ENCODE measurements at places on chromosomes 11 and 22.

DNA sequence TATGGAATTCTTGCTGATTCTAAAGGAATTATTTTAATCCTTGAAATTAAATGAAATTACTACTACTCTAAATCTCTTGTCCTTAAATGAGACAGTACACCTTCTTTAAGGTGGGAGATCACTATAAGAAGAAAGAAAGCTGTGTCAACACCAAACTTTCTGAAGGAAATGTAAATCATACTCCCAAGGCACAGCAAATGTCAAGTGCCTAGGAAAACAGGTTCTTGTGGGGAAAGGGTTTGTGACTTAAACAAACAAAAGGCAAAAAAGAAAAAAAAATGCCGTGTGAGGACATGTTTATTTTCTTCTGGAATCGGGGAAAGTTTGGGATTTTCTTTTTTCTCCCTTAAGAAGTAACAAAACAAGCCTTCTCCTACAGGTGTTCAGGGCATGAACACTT is 745.1 kb downstream of the DLG2 start:
- no peak for DNase-seq

- DNase-seq, result no peak
Observed at GRCh38 chr11:126053415-126054286, 9.0 kb downstream of the CDON start.

GRCh38 chr11:134561331-134561720 is 149.3 kb upstream of the B3GAT1 start:
- no peak for DNase-seq

DNA sequence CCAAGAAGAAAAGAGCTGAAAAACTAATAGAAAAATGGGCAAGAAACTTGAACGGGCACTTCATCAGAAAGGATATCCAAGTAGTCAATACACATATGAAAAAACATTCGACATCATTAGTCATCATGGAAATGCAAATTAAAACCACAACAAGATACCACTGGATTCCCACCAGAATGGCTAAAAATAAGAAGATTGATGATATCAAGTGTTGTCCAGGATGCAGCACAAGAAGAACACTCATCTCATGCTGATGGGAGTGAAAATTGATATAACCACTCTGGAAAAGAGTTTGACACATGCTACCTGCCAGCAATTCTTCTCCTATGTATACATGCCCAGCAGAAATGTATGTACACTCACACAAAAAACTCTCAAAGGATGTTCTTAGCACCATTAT is 26.9 kb upstream of the SCUBE2 start:
- no peak for DNase-seq

GRCh38 chr22:45678961-45679912 is 7.6 kb downstream of the ATXN10 start:
- DNase-seq, result no peak

DNA sequence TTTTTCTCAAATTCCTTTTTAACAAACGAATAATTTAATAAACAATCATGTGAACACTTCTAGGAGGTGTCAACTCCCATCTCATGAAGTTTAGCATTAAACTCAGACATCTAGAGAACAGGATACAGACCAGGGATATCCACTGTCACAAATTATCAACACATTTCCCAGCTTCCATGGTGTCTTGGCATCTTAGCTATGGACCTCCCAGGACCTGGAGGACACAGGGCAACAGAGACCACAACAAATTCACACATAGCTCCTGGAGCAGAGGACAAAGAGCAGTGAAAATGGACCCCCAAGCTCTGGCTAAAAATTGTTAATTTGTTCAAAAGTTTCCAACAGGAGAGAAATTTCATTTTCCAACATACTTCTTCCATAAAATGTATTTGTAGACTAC is 102.2 kb downstream of the SGSM3 start:
- no peak for DNase-seq

DNA sequence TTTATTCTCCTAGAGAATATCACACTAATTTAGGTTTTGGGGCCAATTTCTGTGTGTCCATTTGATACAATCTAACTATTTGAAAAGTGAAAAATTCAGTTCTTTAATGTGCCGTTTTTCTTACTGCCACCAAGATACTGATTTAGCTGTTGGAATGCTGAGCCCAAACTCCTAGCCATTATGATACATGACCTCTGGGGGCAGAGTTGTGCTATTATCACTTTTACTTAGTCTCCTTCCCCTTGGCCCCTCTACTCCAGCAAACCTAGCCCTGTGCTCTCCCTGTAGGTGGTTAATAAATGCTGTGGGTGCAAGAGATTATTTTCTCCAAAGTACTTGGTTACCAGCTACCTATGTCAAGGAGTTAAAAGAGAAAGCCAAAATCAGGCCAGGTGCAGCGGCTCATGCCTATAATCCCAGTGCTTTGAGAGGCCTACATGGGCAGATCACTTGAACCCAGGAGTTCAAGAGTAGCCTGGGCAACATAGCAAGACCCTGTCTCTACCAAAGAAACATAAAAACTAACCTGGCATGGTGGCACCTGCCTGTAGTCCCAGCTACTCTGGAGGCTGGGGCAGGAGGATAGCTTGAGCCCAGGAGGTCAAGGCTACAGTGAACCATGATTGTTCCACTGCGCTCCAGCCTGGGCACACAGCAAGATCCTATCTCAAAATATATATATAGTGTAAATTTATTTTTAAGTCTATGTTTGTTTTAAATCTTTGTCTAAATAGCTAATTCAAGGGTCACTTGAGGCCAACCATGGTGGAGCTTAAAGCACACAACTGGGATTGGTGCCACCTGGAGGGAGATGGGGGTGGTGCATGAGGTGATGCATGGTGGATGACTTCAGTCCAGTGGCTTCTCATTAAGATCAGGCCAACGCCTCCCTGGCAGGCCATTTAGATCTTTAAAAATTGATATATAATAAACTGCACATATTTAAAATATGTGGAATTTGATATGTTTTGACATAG is 193.2 kb upstream of the PLET1 start:
- no peak for DNase-seq

GRCh38 chr11:28242596-28242995 is 134.4 kb downstream of the METTL15 start:
- no peak for DNase-seq

DNA sequence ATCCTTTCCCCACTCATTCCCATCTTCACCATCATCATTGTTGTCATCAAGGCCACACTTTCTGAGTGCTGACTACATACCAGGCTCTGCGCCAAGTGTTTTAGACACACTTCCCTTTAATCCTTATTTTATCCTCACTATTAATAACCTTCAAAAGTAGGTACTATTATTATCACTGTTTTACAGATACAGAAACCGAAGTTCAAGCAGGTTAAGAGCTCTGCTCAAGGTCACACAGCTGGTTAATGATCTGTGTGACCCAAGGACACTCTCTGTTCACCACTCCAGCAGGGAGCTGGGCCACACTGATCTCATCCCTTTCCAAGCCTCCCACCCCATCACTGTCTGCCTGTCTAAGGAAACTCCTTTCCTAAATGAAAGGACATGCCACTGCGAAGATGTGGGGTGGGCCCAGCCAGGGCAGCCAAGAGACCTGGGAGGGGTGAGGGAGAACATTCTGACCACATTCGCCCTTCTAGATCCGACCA is 17.2 kb upstream of the TSKU start:
- no peak for DNase-seq

GRCh38 chr11:14812757-14813156 is 79.3 kb downstream of the CYP2R1 start:
- no peak for DNase-seq

DNA sequence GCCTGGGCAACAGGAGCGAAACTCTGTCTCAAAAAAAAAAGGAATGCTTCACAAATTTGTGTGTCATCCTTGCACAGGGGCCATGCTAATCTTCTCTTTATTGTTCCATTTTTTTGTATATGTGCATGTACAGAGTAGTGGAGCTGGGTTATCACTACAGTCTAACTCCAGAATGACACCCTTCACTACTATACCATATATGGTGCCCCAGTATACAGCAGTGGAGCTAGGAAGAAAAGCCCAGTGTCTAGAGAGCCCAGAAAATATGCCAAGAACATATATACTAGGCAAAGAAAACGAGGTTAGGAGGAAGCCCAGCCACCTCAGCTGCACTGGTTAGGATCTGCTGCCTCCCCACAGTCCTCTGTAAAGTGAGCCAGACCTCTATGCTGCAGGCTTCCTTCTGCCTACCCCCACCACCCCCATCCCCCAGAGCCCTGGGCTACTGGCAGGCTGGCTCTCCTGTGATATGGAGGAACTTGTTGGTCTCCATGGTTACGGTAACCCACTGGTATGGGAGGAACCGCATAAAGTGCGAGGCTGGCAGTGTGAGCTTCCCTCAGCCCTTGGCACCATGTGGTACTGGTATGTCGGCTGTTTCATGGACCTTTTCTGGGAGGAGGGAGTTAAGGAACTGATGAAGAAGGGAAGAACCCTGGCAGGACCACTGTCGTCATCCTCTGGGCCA is 34.3 kb downstream of the RCOR2 start:
- no peak for DNase-seq

GRCh38 chr11:119754656-119755355 is 25.8 kb upstream of the NECTIN1 start:
- no peak for DNase-seq

- DNase-seq, result no peak
Observed at GRCh38 chr11:9138133-9138453, 46.7 kb upstream of the SCUBE2 start.

GRCh38 chr11:44934735-44935250 is 15.9 kb downstream of the TP53I11 start:
- DNase-seq, result no peak

GRCh38 chr11:46141597-46141996 is 20.3 kb upstream of the PHF21A start:
- no peak for DNase-seq

DNA sequence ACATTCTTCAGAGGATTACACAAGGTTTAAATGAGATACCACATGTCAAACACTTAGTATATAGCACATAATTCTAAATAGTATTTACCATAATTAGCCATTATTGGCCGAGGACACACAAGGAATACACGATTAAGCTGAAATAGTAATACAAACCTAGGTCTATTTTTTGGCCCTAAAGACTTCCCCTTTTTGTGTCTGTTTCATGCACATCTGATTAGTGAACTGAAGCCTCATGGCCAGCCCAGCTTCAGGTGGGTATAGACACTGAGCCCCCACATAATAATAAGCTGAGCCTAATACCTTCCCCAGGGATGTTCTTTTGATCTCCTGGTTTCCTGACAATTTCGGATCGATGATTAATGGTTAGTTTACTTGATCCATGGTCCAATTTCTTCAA is 2.1 kb downstream of the GLYATL1B start:
- no peak for DNase-seq

GRCh38 chr22:26990503-26991189 is 333.3 kb downstream of the MIAT start:
- no peak for DNase-seq

- no peak for DNase-seq
Observed at GRCh38 chr11:66568124-66568916, at the start of gene CTSF. Gene CTSF, minus strand, starts transcription at chr11:66568606. Its CDS starts 120 bp downstream, at chr11:66568486.

DNA sequence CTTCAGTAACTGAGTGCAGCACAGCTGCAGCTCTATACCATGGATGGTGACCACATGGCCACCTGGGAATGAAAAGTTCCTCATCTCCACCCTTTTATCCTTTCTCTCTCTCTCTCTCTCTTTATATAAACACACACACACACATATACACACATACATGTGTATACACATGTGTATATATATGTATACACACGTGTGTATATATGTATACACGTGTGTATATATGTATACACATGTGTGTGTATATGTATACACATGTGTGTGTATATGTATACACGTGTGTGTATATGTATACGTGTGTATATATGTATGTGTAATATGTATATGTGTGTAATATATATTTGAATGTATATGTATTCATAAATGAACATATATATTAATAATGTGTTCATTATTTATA is 18.8 kb upstream of the FAR1 start:
- no peak for DNase-seq

GRCh38 chr22:31790240-31790639 is 36.4 kb downstream of the DEPDC5 start:
- peak; percentile 8 for DNase-seq

- DNase-seq, result no peak
Observed at GRCh38 chr11:871472-871871, 28.8 kb downstream of the TSPAN4 start.

GRCh38 chr22:37199760-37200108 is 11.7 kb upstream of the C1QTNF6 start:
- DNase-seq, result no peak

GRCh38 chr11:125348674-125349309 is 147.3 kb downstream of the FEZ1 start:
- no peak for DNase-seq

DNA sequence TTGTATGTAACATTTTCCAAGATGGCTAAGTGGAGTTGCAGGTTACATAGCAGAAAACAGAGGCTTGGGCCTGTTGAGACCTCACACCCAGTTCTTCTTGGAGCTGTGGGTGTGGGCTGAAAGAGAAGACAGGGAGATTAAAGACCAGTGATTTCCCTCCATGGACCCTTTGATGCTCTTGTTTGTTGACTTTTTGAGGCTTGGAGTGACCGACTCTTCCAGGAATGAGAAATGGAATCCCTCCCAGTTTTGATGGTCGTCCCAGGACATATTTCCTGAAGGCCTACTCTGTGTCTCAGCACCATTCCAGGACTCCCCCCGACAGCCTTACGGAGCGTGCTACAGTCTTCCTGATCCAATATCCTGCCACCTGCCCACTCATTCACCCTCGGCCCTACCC is 96.9 kb downstream of the PTPRJ start:
- DNase-seq, result no peak

GRCh38 chr11:118842369-118842768 is 41.3 kb upstream of the CXCR5 start:
- DNase-seq, result no peak

GRCh38 chr11:33665350-33666106 is 35.1 kb downstream of the C11orf91 start:
- no peak for DNase-seq

- DNase-seq, result no peak
Observed at GRCh38 chr11:74672956-74673692, 58.1 kb downstream of the CHRDL2 start.

GRCh38 chr22:45268167-45268957 is 16.4 kb upstream of the UPK3A start:
- DNase-seq, result no peak

- DNase-seq, result no peak
Observed at GRCh38 chr11:2582351-2582945, 117.3 kb downstream of the KCNQ1OT1 start.

DNA sequence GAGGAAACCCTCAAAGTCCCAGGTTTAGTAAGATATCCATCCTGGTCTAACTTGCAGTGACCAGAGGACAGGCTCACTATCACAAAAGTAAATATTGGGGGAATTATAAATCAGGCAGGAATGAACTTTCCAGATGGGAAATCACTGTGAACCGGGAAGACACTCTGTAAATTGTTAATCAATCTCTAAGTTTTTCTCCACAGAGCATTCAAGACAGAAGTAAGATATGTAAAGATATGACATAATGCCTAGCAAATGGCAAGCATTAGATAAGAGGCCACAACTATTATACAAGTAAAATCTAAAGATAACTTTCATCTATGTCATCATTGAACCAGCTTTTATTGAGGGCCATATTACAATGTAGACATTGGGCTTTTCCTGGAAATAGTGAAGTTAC is 35.3 kb upstream of the LRRC4C start:
- DNase-seq, result no peak

- DNase-seq, result no peak
Observed at GRCh38 chr11:19332476-19332875, 91.7 kb upstream of the E2F8 start.
